ENCODE measurements at places on chromosomes 1 and 21. TPM values are rescaled to one million over a fixed set of nuclear protein-coding genes. Genes with fewer than 3 reads are reported as not detected.
A peak's percentile ranks its signal among the peaks of the same experiment; 100 is the strongest.

- DNase-seq, result peak; percentile 91
These were observed 14.0 kb downstream of the SLC37A1 start for GRCh38 chr21:42527489-42528158.

TSPEAR gene
- total RNA-seq, result not detected

DNA sequence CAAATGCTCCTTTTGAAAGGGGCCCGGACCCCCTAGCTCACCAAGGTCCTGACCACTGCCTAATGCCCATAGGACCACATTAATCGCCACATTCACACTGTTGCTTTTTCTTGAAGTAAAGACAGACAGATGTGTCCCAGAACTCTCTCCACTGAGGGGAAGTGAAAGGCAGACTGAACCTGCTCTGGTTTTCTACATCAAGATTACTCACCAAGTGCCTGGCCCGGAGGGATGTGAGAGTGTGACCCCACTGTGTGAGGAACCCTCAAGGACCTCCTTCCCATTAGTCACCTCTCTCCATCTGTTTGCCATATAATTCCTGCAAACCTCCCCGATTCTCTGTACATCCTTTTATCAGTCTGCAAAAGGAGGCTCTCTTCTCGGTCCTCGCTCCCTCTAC is 381.5 kb downstream of the OMA1 start:
- no peak for DNase-seq

GRCh38 chr1:67582625-67583461 is 102.2 kb upstream of the GADD45A start:
- no peak for DNase-seq

Data from CD4-positive, alpha-beta T cell (primary cell).